ENCODE measurements at places on chromosomes 11 and 22. TPM values are rescaled to one million over a fixed set of nuclear protein-coding genes. Genes with fewer than 3 reads are reported as not detected.

The DCHS1 gene
- total RNA-seq, result 0.03 TPM

The TCN2 gene
- 5.3 TPM for total RNA-seq

The MS4A2 gene
- not detected for total RNA-seq

The KCTD14 gene
- total RNA-seq, result 2.0 TPM

The SLN gene
- 1.6 TPM for total RNA-seq

The CASP12 gene
- total RNA-seq, result not detected

The ESAM gene
- 14.9 TPM for total RNA-seq

The APOBEC3B gene
- total RNA-seq, result 28.4 TPM

The PDE2A gene
- 1.2 TPM for total RNA-seq

The DUSP18 gene
- 5.3 TPM for total RNA-seq

The EMID1 gene
- total RNA-seq, result 0.23 TPM

The SCUBE1 gene
- 0.31 TPM for total RNA-seq

The LAMTOR1 gene
- 166 TPM for total RNA-seq

The KLHDC7B gene
- total RNA-seq, result not detected

The CHADL gene
- not detected for total RNA-seq

The RIN1 gene
- total RNA-seq, result 36.4 TPM

The C11orf21 gene
- not detected for total RNA-seq

The OR5A1 gene
- not detected for total RNA-seq

The MMP13 gene
- not detected for total RNA-seq

The OR5D18 gene
- not detected for total RNA-seq

The RASL10A gene
- total RNA-seq, result not detected

The OR51B4 gene
- total RNA-seq, result not detected

The RAG2 gene
- total RNA-seq, result not detected

The EHF gene
- 0.48 TPM for total RNA-seq

The CARS1 gene
- total RNA-seq, result 59.1 TPM

The VPREB1 gene
- total RNA-seq, result not detected

The RPLP2 gene
- total RNA-seq, result 1,669 TPM

The GUCY1A2 gene
- total RNA-seq, result 0.02 TPM

The CENPM gene
- 37.5 TPM for total RNA-seq

The LIPT2 gene
- total RNA-seq, result 2.2 TPM

The OR8G1 gene
- total RNA-seq, result not detected

The PIH1D2 gene
- 1.5 TPM for total RNA-seq

The TMEM132A gene
- total RNA-seq, result 135 TPM

The GRAMD1B gene
- 40.2 TPM for total RNA-seq

The FAM89B gene
- 29.6 TPM for total RNA-seq

The SELENOO gene
- 18.2 TPM for total RNA-seq

The RELT gene
- 6.1 TPM for total RNA-seq

The SLC25A17 gene
- total RNA-seq, result 22.9 TPM

The KCNK4 gene
- total RNA-seq, result not detected

The ABCC8 gene
- total RNA-seq, result 2.8 TPM

The DKK3 gene
- 18.4 TPM for total RNA-seq

Data from A549 treated with GW870086 at 1 μM for 4 hours (cell line).